Naive B cell (primary cell): ENCODE measurements at places on chromosomes 6 and 20. TPM values are rescaled to one million over a fixed set of nuclear protein-coding genes. Genes with fewer than 3 reads are reported as not detected.

Gene RAET1G
- polyA plus RNA-seq = not detected

Gene OR14J1
- not detected for polyA plus RNA-seq

Gene CDSN
- not detected for polyA plus RNA-seq

Gene ADTRP
- polyA plus RNA-seq = not detected

DNA sequence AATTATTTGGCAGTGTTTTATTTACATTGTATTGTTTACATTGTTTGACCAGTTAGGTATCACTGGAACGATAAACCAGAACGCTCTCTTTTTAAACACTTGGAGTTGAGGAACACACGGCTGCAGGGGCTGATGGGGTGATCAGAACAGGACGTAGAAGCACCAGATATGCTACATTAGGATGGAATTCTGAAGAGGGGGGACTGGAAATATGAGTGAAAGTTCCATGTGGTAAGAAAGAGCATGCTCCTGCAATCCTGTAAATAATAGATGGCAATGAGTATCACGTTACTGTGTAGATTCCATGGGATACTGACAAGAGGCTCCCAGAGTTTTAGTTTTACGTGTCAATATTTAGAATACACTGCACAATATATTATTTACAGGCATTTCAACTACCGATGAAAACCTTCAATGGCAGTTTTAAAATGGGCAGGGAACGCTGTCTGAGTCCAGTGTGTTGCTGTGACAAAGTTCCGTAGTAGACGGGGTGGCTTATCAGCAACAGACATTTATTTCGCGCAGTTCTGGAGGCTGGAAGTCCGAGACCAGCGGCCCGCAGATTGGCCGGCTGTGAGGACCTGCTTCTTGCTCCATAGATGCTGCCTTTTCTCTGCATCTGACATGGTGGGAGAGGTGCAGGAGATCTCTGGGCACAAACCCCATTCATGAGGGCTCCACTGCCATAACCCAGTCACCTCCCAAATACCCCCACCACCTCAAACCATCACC, 43.1 kb downstream of the SYNJ2 start:
- DNase-seq = no peak
- peak overlapping the region; percentile 78 for H3K27ac ChIP-seq
- H3K36me3 ChIP-seq = peaks cover 9% of the 10 kb centered on the region
- H3K27me3 ChIP-seq = no peaks in the 10 kb centered on the region
- H3K4me3 ChIP-seq = no peak overlapping the region

DNA sequence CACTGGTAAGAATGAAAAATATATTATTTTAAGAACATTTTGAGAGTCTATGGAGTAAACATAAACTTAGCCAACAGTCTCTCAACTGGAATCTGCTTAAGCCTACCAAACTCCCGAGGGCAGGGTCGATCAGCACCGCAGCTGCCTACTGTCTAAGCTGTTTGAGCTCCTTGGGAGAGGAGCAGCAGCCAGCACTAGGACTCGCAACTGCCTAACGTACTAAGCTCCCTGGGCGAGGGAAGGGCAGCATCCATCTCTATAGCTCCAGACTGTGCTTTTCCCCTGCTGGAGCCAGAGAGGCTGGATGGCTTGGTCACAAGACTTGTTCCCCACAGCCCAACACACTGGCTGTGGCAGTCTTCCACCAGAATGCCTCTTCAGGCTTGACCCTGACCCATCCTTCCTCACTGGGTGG, 96.4 kb downstream of the MOXD1 start:
- no peak overlapping the region for H3K27ac ChIP-seq
- no peaks in the 10 kb centered on the region for H3K27me3 ChIP-seq
- peaks cover 35% of the 10 kb centered on the region for H3K36me3 ChIP-seq
- DNase-seq = no peak
- peaks cover 6% of the 10 kb centered on the region for H3K4me1 ChIP-seq

DNA sequence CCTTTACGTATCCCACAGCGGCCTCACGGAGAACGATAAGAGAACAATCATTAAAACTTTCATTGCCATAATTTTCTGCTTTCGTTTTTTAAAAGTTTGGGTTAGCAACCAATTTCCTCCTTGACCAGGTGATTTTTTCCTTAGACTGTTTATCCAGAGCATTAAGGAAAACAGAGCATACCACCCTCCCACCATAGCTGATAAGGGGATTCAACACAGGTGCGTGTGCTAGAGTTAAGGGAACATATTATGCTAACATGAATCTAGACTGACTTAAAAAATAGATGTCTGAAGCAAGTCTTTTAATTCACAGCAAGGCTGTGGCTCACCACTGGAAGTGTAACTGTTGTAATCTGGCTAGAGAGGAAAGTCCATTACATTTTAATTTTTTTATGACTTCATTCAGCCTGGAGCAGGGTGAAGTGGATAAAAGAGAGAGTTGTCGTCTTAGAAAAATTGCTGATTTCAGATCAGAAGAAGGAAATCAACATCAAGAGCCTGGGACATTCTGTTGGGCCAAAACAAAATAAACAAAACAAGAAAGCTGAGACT, 5.5 kb upstream of the SLC22A2 start:
- H3K4me1 ChIP-seq = no peaks in the 10 kb centered on the region
- H3K27ac ChIP-seq = no peak overlapping the region
- no peak for DNase-seq
- no peak overlapping the region for H3K4me3 ChIP-seq
- H3K27me3 ChIP-seq = peaks cover 3% of the 10 kb centered on the region

DNA sequence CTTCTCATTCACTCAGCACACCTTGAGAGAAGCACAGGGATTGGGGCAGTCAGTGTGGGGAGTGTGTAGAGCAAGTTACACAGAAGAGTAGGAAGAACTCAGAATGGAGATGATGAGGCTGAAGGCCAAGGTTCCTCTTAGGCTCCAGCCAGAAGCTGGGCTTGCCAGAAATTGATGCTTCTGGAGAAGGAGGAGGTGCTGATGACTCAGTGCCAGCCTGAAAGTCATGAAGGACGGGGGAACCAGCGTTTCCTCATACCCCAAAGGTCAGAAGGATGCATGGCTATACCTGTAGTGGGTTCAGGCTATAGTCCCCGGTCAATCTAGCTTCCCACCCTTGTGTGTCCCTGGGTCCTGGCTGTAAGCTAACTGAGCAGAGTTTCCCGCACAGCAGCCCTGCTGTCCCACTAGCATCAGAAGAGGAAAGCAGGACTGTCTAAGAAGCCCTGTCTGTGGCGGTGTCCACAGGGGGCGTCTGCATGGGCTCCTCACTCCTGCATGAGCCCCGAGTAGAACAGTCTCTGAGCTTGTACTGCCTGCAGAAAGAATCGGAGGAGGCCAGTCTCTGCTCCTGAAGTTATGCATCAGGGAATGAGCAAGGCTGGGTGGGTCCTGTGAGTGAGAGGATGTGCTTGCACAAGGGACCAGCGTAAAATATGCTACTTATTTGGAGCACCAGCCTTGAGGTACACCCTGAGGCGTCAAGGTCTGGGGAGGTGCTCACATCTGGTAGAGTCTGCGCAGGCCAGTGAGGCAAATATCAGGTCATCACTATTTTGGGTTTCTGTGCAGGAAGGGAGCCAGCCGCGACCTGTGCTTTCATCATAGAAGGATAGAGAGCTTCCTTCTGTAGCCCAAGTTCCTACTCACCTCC, 148.5 kb downstream of the MRPL14 start:
- H3K4me1 ChIP-seq = no peaks in the 10 kb centered on the region
- no peak for DNase-seq
- no peaks in the 10 kb centered on the region for H3K36me3 ChIP-seq
- H3K4me3 ChIP-seq = no peak overlapping the region

- no peak overlapping the region for H3K4me3 ChIP-seq
- H3K27ac ChIP-seq = no peak overlapping the region
- H3K27me3 ChIP-seq = peaks cover 73% of the 10 kb centered on the region
- H3K36me3 ChIP-seq = no peaks in the 10 kb centered on the region
- no peak for DNase-seq
These were observed 11.2 kb downstream of the PDYN start for GRCh38 chr20:1982686-1983085.

GRCh38 chr6:40244699-40245098, 310.4 kb upstream of the MOCS1 start:
- no peak overlapping the region for H3K27ac ChIP-seq
- no peaks in the 10 kb centered on the region for H3K4me1 ChIP-seq
- H3K36me3 ChIP-seq = peaks cover 4% of the 10 kb centered on the region
- DNase-seq = no peak
- peaks cover 16% of the 10 kb centered on the region for H3K27me3 ChIP-seq

GRCh38 chr6:69861986-69862385, 4.4 kb upstream of the COL19A1 start:
- peaks cover 33% of the 10 kb centered on the region for H3K4me1 ChIP-seq
- peak overlapping the region; percentile 18 for H3K4me3 ChIP-seq
- H3K27ac ChIP-seq = no peak overlapping the region
- no peak for DNase-seq
